Stimulated activated CD8-positive, alpha-beta memory T cell treated with anti-CD3 and anti-CD28 coated beads, Interleukin-7, amount 100 ng/mL, for 1 hour (primary cell): ENCODE measurements at places on chromosomes 3 and 15.

- DNase-seq = no peak
Observed at GRCh38 chr3:102745881-102746280, 311.1 kb downstream of the ZPLD1 start.

GRCh38 chr15:31455499-31455898 is 128.9 kb downstream of the KLF13 start:
- DNase-seq = no peak

- DNase-seq = no peak
Observed at GRCh38 chr3:81199587-81199986, 561.9 kb downstream of the GBE1 start.

DNA sequence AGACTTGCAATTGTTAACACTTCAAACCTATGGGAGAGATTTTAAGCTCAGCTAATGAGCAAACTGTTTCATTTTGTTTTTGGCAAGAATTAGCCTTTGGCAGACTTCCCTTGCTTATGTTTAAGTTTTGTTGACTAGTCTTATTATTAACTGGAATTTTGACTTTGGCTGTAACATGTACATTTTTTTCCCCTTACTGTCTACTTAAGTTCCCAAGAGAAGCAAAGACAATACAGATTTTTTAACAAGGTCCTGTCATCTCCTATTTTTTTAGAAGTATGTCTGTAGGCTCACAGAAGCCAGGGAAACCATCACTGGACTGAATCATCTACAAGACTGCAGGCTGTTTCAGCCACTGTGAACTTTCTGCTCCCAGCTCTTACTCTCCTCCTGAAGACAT is 74.3 kb downstream of the DGKG start:
- no peak for DNase-seq

DNA sequence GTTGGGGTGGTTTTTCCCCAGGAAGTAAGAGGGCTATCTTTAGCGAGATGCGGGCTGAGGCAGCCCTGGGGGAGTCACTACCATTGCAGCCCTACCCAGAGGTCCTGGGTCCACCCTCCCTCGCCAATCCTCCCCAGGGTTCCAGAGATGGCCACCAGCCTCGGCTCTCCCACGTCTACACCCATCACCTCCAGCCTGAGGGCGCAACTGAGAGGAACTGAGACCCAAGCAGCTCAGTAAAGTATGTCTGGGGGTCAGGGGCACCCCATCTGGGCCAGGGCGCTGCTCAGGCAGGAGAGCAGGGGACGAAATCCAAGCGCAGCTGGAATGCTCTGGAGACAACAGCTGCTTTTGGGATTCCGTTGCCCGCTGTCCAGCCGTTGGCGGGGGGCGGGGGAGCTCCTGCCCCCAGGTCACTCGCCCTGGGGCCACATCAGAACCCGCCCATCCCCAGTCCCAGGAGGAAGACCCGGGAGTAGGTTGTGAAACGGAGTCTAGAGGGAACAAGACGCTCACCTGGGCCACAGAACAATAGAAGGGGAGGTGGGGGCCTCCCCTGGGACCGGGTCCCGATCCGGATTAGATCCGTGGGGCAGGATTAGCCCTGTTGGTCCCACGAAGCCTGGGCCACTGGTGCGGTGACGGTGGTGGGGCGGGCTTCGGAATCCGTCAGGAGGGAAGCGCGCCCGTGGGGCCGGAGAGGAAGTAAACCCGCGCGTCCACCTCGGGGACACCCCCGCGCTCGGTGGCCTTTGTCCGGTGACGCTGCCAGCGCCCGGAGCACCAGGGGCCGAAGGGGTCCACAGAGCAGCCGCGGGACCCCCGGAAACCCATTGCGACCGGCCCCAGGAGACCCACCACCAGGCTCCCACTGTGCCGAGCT is 1.4 kb upstream of the NDUFAF3 start:
- no peak for DNase-seq

DNA sequence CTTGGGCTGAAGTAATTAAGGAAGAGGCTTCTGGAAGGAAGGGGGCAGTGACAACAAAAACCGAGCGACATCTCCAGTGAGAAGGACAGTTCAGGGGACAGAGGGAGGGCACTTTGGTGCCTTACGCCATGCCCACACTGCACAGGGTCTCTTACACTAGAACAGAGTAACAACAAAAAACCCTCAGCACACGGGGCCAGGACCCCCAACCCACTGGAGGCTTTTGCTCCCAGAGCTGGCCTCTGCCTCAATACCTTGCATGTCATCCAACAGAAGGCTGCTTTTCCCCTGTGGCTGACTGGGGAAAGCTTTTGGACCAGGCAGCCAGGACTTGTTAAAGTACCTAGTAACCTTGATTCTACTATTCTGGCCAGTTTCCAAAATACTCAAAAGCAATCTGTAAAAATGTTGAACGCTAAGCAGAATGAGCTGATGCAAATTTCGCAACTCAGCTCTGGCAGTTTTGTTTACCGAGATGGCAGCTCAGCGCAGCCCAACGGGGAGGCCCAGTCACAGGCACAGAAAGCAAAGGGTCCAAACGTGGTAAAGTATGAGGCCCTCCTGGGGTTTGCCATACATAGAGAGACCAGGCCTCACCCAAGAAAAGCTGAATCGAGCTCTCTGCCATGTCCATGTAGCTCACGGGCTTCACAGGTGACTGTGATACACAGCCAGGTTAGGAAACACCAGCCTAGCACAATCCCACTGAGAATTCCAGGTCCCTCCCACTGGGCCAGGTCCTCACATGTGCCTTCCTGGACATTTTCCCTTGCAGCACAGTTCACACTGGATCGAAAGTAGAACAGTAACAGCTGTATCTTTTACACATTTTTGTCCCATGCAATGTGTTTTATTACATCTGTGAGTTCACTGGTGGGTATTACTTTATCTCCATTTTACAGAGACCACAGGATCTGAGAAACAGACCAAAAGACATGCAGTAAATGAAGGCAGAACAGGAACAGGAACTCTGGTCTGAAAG is 6.0 kb downstream of the CHCHD4 start:
- no peak for DNase-seq

- no peak for DNase-seq
Observed at GRCh38 chr3:128874481-128875180, 4.8 kb upstream of the ACAD9 start.

- DNase-seq = no peak
Observed at GRCh38 chr3:196053487-196053886, 28.4 kb downstream of the TFRC start.

DNA sequence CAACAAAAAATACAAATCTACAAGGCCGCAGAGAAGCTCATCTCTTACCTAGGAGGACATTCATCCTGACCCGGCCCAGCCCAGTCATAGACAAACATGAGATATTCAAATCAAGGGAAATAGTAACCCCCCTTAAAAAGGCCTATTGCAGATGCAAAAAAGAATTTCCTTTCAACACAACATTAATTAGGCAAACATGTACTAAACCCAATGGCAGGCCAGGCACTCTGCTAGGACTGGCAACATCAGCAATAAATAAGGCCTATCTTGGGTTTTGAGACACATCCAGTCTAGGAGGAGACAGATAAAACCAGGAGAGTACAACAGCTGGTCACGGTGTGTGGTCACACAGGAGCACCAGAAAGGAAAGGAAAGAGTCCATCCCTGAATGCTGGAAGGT is 61.4 kb downstream of the ADCY5 start:
- no peak for DNase-seq

DNA sequence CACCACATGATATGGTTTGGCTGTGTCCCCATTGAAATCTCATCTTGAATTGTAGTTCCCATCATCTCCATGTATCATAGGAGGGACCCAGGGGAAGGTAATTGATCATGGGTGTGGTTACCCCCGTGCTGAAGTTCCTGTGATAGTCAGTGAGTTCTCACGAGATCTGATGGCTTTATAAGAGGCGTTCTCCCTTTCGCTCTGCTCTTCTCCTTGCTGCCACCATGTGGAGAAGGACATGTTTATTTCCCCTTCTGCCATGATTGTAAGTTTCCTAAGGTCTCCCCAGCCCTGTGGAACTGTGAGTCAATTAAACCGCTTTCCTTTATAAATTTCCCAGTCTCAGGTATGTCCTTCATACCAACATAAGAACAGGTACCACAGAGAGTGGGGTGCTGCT is 21.9 kb downstream of the OSTN start:
- DNase-seq = no peak

DNA sequence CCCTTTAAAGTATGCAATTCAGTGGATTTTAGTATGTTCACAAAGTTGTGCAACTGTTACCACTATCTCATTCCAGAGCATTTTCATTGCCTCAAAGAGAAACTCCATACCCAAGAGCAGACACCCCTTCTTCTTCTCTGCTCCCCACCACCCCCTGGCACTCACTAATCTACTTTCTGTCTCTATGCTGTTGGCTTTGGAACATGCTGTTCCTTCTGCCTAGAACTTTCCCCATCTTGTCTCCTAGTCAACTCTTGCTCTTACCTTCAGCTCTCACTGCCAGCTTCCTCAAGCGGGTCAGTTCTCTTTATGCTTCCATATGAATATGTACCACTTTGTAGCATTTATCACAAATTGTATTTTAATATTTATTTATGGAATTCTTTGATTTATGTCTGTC is 50.1 kb downstream of the TYRO3 start:
- DNase-seq = no peak

DNA sequence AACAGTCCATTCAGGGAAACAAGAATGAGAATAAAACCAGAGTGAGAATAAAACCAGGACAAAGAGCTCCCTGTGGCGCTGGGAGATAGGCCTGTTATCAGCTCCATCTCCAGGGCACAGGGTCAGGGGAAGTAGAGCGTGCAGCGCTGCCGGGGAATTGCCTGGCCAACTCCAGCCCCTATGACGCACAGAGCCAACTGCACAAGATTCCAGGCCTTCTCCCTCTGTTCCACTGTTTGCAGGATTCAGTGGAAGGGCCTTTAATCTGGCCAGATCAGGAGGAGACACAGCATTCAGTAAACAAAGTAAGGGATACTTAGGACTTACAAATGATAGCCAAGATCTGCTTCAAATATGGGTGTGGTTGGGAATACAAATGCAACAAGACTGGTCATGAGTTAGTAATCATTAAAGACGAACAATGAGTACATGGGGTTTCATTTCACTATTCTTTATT is 49.4 kb downstream of the ITGB5 start:
- DNase-seq = no peak

DNA sequence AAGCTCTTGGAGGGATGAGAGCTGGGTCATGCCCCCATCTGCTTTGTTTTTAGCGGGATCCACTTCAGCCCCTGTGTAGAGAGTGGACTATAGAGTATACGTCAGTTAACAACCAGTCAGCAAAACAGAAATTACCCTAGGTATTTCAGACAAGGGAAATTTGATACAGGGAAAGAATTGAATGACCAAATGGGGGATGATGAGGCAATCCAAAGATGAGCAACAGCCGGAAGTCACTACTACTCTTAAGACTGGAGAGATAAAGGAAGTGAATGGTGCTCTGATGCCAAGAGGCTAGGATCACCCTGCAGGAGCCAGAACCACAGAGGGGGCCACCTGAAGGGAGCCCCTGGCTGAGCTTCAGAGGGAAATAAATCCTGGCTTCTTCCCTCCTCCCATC is 1.7 kb upstream of the GPR62 start:
- no peak for DNase-seq

DNA sequence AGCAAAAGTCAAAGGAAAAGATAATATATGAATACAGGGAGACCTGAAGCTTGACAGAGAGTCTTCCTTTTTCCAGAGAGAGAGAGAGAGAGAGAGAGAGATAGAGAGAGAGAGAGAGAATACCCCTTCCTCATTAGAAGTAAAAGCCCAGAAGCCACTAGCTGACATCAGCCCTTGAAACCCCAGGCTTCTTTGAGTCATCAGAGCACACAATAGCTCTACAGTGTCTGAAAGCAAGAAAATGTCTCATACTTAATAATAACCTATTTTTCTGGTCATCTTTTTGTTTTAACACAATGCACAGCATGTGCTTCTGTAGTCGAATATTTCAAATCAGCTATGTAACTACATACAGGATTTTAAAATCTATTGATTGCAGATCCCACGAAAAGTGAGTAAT is 109.2 kb upstream of the NANOGP8 start:
- no peak for DNase-seq

GRCh38 chr3:49886922-49887265 is 16.8 kb downstream of the MST1R start:
- DNase-seq = no peak

DNA sequence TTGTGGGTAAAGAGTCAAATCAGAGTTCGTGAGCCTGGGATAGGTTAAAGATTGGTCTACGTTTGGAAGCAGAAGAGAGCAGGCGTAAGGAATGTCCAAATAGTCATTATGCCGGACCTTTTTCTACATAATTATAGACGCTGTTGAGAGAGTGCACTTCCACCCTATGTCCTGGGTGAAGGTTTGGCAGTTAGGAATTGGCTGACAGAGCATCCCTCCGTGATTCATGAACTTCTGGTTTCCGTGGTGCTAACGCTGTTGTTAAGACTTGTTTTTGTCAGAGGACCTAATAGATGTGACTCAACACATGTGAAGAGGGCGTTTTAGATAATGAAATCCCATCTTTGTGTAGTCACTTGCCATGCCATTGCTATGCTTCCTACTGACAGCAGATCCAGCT is 1.1 kb downstream of the EAF1 start:
- DNase-seq = no peak

GRCh38 chr3:39138804-39139415 is 14.5 kb downstream of the CSRNP1 start:
- no peak for DNase-seq

GRCh38 chr3:133384331-133385027 is 15.4 kb upstream of the BFSP2 start:
- DNase-seq = no peak

- DNase-seq = no peak
Observed at GRCh38 chr15:47460795-47461573, 256.3 kb upstream of the SEMA6D start.

DNA sequence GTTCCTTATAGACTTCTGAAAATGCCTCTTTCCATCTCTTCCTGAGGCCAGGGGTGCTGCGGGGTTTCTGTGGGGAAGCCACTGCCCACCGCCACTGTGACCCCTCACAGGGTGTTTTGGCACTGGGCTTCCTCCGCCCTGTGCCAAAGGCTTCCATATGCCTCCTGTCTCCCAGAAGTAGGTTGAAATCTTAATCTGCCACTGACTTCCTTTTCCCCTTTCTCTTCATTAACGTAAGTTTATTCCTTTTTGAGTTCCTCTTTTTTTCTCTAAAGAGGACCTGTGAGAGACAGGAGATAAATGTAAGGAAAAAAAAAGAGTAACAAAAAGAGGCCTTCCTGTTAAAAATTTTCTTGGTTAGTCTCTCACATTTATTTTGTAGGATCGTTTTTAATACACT is 220.5 kb downstream of the CTNNB1 start:
- no peak for DNase-seq

DNA sequence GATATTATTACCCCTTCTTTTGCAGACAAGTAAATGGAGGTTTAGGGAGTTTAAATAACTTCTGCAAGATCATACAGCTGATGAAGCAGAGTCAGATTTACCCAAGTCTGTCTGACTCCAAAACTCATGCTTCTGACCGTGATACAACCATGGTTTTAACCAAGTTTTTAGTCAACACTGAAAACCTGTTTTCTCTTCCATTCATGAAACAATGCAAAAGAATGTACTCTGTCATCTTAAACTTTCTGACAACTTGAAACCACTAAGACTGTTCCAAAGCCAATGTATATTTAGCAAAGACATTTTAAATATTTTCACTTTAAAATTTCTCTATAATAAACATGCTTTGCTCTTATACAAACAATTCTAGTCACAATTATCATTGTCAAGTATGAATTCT is 77.0 kb upstream of the RBMS3 start:
- DNase-seq = no peak
